ENCODE measurements at places on chromosomes 12 and 14.

DNA sequence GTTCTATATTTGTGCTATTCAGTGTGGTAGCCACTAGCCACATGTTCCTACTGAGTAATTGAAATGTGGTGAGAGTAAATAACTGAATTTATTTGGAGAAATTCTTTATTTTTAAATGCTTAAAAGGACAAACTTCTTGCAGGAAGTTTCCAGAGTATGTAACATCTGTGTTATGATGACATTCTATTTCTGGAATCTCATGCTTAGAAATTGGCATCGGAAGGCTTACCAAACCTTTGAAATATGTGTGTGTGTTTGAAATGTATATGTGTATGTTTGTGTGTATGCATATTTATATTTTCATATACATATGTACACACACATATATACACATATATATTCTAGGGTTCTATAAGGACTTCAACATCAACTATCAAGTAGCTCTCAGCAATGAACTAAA is 12.4 kb upstream of the WSCD2 start:
- DNase-seq = no peak

- no peak for DNase-seq
Observed at GRCh38 chr12:83161456-83161855, 474.8 kb downstream of the TMTC2 start.

GRCh38 chr14:103319422-103319821 is 14.6 kb upstream of the EIF5 start:
- no peak for DNase-seq

GRCh38 chr12:15590180-15590826 is 198.9 kb downstream of the EPS8 start:
- DNase-seq = peak; percentile 40

- DNase-seq = no peak
Observed at GRCh38 chr12:127558361-127558760, 708.6 kb upstream of the TMEM132C start.

DNA sequence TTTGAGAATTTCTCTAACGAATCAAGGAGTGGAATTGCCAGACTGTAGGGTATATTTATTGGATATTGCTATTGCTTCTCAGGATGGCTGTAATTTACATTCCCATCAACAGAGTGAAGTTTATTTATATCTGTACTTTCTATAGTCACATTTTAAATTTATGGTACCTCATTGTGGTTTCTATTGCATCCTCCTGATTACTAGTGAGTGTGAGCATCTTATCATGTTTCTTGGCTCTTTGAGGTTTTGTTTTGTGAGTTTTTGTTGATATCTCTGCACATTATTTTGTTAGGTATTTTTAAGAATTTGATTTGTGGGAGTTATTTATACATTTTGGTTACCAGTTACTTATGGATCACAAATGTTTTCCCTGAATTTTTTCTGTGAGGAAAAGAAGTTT is 13.9 kb downstream of the DNM1L start:
- no peak for DNase-seq

DNA sequence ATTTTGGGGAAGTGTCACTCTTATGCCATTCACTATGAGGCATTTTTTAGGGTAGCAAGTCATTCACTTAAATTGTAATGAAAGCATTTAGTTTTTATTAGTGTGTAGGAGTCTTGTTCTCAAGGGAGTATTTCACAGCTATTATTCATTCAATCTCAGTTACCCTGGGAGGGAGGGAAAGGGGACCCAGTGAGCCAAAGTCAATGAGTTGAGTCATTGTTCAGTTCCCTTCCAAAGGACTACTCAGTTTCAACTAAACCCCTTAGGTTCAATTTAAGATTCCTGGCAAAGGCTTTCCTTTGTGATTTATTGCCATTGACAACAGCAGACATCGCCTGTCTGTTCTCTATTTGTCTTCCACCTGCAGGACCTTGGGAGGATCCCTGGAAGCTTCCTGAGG is 29.3 kb upstream of the RASSF8 start:
- DNase-seq = no peak

- DNase-seq = no peak
Observed at GRCh38 chr14:51168215-51168613, 71.8 kb upstream of the TMX1 start.

GRCh38 chr12:54549774-54550451 is 512 bp downstream of the PDE1B start:
- no peak for DNase-seq

DNA sequence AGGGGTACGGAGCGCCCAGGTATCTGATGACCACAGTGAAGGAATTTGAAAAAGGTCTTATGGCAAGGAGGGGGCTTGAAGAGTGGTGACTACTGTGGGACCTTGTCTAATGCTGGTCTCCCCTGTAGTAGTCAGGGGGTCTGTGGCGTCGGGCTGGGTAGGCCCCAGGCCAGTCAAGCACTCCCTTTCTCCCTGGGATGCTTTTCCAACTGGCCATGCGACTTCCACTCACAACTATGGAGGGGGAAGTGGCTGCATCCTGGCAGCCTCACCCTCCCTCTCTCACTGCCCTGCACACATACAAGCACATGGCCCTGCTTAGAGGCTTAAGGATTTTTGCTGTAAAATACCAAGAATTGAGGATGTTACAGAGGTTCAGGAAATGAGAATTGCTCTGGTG is 4.1 kb downstream of the TSPAN11 start:
- no peak for DNase-seq

DNA sequence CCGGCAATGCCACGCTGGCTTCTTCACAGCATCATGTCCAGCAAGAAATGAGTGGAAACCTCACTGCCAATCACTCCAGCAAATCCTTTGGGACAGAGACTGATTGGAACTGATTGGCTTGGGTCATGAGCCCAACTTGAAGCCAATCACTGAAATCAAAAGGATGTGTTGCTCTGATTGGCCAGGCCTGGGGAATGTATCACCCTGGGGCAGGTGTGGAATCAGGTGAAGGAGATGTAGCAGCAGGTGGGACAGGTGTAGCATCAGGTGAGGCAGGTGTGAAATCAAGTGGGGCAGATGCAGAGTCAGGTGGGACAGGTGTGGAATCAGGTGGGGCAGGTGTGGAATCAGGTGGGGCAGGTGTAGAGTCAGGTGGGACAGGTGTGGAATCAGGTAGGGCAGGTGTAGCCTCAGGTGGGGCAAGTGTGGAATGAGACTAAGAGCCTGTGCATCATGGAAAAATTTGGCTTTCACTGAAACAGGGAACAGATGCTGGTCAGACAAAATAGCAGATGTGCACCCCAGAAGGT is 206.4 kb downstream of the SLC15A4 start:
- DNase-seq = no peak

DNA sequence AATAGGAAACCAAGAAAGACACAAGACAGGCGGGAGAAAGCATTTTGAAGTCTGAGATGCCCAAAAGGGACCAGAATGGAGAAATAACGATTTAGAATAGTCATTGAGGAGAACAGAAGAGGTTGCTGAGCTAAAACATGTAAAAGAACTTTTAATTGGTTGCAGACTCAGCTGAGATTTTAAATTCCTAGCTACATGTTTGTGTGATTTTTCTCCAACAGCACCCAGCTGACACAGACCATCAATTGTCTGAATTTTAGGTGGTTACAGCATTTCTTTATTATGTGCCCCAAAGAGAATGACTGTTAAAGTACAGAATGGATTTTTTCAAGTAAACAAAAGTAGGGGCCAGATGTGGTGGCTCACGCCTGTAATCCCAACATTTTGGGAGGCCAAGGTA is 50.3 kb downstream of the BAZ1A start:
- no peak for DNase-seq

DNA sequence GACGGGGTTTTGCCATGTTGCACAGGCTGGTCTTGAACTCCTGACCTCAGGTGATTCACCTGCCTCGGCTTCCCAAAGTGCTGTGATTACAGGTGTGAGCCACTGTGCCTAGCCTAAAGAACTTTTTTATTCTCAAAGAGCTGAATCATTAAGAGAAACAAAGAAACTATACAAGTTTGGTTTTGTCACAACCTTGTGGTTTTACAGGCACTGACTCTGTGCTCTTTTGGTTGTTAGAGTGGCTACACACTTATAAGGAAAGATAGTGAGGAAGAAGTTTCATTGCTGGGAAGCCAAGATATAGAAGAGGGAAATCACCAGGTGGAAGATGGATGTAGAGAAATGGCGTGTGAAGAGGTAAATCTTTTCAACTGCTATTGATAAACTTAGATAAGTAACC is 10.1 kb upstream of the DNAH10 start:
- DNase-seq = no peak

- DNase-seq = no peak
Observed at GRCh38 chr12:57745485-57745881, 644 bp downstream of the TSPAN31 start.

DNA sequence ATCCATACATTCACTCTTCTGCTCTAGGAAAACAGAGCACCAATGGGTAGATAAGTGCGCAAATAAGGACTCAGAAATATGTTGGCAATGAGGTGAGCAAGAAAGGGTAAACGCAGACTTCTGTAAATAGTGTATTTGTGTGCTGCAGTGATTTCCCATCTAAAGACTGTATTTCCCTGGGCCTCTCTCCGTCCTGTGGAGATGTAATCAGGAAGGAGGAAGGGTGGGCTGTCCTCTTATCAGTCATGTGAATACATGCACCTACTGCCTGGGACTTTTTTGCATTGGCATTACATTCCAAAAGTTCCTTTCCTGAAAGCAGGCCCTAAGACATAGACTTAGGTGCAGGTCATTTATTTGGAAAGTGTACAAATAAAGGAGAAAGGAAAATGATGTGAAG is 114.5 kb downstream of the OTOGL start:
- no peak for DNase-seq

GRCh38 chr14:94066089-94066676 is 14.8 kb downstream of the DDX24 start:
- DNase-seq = no peak

DNA sequence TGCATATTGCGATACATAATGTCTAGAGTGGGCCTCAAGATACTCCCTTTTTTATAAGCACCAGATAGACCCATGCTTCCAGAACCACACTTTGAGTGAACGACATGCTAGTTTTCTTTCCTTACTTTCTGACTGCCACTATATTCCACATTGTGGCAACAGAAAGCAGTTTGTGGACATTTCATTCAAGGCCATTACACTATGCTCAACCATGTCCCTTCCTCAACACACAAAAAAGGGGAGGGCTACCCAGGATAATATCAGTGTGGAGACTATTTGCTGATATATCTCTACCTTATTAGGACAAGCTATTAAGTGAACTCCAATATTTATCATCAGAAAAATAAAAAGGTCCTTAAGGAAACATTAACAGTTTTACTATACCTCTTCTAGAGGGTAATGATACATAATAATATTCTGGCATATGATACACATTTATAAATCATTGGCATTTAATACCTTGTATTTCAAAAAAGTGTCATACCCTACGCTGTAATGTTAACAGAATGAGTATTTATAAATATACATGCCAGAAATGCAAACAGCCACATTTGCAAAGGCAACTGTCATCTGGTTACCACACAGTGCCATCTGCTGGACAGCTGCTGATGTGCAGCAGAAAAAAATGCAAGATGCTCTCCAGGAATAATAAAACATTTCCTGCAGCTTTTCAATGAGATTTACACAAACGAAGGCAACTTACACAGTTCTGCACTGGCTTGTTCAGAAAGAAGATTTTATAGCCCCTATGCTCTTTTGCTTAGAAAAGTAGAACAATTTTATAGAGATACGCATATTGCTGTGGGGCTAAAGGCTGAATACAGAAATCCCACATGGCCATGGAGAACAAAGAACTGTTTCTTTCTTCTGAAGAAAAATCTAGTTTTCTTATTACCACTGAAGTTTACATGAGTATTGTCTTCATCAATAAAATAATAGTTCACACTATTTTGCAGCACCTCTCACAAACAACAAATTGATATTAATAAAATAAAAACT is 182.2 kb upstream of the GRIP1 start:
- peak; percentile 43 for DNase-seq

- DNase-seq = no peak
Observed at GRCh38 chr14:102080183-102081080, 6.4 kb downstream of the HSP90AA1 start.

GRCh38 chr12:31406345-31406744 is 80.4 kb upstream of the SINHCAF start:
- no peak for DNase-seq

GRCh38 chr12:66467932-66468331 is 165.6 kb downstream of the HELB start:
- no peak for DNase-seq

- DNase-seq = peak; percentile 71
Observed at GRCh38 chr12:67721248-67721647, 72.7 kb downstream of the DYRK2 start.

DNA sequence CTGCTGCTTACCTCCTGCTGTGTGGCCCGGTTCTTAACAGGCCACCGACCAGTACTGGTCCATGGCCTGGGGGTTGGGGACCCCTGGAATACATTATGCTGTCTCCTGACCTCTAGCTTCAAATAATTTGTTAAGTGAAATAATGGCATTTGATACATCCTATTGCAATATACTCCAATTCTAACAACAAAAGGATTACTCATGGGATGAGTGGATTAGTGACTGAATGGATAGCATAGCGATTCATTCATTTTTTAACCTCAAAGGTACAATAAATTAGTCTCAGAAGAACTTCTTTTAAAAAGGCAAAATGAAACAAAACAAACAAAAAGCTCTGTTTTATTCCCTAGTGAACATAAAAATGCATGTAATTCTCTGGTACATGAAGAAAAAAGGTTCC is 147.9 kb upstream of the PKP2 start:
- DNase-seq = no peak

GRCh38 chr14:105733081-105734065 is 207.0 kb downstream of the TMEM121 start:
- DNase-seq = no peak

Measured in left ventricle myocardium superior (tissue), 1 donor.